ENCODE measurements at places on chromosomes 5 and 9.

DNA sequence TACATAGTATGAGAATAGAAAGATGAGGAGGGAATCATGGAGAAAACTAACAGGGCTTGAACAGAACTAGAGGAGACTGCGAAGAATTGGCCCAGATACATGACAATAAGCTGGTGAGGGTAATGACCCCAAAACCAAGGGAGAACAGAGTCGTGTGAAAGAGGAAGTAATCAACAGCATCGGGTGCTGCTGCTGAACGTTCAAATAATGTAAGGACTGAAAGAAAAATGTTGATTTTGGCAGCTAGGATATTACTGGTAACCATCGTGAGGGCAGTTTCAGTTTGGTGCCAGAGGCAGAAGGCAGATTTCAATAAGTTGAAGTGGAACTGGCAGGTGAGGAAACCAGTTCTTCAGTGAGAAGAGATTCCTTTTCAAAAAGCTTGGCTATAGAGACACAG, 66.8 kb upstream of the SMC2 start:
- DNase-seq = no peak

GRCh38 chr5:126492939-126493338, 69.7 kb downstream of the GRAMD2B start:
- DNase-seq = no peak

GRCh38 chr5:171969288-171969880, 37.1 kb downstream of the FBXW11 start:
- DNase-seq = no peak

GRCh38 chr5:129904667-129905472, 605 bp downstream of the CHSY3 start:
- no peak for DNase-seq

DNA sequence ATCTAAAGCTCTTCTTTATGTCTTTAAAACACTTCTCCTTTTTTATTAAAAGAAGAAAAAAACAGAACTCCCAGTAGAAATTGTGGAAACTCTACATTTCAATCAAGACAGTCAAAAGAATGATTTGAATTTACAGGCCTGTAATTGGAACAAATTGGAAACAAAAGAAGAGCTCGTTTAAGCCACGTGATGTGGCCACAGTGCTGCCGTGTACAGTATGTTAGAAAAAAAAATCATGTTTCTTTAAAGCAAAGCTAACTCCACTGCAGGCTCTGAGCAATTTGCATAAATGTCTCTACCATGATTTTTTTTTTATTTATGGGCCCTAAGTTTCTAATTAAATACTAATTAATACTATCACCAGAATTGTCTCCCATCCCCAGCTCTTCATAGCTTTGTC, 325.6 kb downstream of the ZSWIM6 start:
- DNase-seq = no peak

DNA sequence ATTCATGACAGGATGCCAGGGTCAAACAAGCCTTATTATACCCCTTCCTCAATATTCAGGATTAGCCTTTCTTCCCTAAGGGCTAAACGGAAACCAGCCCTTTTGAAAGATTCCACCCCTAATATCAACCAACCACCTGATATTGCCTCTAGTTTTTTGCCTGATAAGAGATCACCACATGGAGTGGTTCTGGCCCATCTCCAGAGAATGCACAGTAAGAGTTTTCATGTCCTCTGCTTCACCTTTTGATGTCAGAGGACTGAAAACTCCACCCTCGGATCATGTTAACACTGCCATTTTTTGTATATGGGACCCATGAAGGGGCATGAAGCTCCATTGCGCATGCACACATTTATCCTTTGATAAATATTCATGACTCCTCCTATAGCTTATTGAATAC, 5.8 kb upstream of the LNPEP start:
- DNase-seq = no peak

GRCh38 chr9:89863837-89864236, 259.0 kb downstream of the GADD45G start:
- no peak for DNase-seq

DNA sequence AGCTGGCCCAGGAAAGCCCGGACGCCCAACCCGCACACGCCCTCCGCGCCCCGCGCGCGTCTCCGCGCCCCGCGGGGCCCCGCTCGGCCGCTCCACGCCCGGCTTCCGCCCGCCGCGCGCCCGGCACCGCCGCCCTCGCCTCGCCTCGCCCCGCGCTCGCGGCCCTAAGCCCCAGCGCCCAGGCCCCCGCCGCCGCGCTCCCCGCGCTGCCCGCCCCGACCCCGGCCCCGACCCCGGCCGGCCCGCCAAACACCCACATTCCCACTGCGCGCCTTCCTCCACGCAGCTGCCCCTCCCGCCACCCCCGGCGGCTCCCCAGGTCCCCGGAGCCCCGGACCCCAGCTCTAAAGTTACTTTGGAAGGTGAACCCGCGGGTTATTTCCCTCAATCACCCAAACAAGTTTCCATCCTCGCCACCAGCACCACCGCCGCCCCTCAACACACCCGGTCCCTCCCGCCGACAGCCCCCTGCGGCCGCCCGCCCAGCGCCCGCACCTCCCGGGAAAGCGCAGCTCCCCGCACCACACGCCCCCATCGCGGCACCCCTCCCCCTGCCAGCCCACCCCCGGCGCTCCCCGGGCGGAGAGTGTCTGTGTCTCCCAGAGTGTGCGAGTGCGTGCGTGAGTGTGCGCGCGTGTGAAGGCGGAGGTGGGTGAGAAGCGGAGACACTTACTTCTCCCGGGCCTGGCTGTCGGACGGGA, 439 bp downstream of the SSBP2 start:
- no peak for DNase-seq

GRCh38 chr5:83000922-83001321, 76.3 kb downstream of the TMEM167A start:
- no peak for DNase-seq

DNA sequence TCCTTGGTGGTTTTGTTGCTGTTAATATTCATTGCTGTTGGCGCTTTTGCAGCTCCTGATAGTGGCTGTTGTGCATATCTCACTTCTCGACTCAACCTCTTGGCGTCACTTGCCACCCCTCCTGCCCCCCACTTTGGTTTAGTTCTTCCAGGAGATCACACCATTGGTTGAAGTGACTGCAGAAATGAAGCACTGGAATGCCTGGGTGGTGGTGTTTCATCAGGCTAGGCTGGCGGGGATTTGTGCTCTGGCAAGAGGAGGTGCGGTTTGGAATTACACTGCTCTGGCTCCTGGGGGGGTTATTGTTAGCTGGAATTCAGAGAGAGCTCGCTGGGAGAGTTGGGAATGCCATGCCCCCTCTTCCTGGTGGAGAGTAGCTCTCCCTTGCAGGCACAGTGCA, 11.5 kb downstream of the PRRC2B start:
- no peak for DNase-seq

- DNase-seq = no peak
These were observed 278.6 kb downstream of the RFX3 start for GRCh38 chr9:3247211-3247610.

DNA sequence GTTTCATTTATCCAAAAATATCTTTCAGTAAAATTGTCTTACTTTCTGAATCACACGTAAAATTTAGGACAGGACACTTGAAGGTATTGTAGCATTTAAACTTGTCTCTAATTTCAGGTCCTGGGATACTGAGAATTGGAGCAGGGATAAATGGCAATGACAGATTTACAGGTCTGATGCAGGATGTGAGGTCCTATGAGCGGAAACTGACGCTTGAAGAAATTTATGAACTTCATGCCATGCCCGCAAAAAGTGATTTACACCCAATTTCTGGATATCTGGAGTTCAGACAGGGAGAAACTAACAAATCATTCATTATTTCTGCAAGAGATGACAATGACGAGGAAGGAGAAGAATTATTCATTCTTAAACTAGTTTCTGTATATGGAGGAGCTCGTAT, 99.2 kb downstream of the ADGRV1 start:
- no peak for DNase-seq

DNA sequence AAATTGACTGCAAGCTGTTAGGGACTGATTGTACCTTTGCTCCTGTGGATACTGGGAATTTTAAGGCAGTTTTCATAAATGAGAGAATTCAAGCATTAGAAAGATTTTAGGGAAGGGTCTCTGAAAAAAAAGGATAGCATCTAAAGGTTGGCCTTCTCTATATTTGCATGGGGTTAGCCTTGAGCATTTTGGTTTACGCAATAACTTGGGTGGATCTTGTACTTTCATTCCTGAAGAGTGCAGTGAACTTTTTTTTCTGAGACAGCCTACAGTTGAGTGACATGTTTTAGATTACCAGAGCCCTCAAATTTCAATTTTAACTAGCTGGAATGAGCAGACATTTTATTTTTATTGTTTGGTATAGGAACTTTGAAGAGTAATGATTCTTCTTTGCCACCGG, 91.6 kb upstream of the NR3C1 start:
- DNase-seq = peak; percentile 61

GRCh38 chr9:93085676-93086075, 10.3 kb upstream of the CARD19 start:
- DNase-seq = no peak

DNA sequence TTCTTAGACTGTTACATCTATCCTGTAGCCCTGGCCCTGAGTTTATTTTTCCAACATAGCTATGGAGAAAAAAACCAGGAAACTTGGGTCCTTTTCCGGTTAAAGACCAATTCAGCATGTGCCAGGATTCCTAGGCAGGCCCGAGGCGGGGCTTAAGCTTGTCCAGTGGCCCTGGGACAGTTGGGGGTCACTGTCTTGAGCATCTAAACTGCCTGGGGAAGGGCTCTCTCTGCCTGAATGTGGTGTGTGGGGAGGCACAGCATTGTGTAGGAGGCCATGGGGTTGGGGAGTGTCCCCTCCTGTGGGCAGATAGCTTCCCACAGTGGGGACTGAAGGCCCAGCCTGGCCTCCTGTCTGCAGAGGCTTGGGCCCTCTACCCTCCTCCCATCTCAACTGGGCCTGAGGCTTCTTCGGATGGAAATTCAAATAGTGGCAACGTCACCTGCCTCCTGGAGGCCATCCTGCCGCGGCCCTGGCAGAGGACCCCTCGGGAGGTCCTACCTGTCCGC, 88.8 kb downstream of the PHF2 start:
- DNase-seq = no peak

GRCh38 chr5:119426057-119426456, 26.2 kb upstream of the HSD17B4 start:
- no peak for DNase-seq

GRCh38 chr9:108468364-108468763, 387.4 kb downstream of the ACTL7B start:
- peak; percentile 30 for DNase-seq

GRCh38 chr5:149007174-149007573, 55.7 kb downstream of the SH3TC2 start:
- DNase-seq = no peak

DNA sequence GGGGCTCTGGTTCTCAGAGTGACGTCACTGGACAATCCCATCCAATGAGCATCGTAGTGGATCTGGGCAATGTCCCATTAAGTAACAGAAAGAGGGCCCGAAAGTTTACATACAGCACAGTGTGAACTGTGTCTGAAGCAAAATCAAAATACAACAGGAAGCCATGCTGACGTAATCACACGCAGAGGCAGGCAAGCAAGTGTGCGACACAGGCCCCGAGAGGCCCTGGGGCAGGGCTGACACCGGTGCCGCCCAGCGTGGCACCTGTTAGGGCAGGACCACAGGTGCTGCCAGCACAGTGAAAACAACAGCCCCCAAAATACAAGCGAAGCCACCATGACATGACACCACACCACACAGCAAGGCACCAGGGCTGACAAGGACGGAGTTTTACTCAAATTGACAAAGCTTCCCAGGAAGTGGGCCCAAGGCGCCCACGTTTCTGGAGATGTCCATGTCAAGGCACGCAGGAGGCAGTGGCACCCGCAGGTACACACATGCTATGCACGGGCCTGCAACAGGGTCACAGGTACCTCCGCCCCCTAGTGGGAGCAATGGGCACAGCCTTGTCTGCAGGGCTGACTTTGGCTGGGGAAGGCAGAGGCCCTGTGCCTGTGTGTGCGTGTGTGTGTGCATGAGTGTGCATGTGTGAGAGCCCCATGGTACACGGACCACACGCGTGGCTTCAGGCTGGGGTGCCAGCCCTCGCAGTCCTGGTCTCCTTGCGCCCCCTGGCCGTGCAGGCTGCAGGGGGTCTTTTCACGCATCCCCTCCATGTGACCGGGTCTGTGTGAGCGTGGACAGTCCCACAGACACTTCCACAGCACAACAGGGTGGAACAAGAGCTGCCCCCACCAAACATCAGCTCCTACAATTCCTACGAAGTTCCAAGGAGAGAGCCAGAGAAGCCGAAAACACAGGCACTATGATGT, 19.6 kb downstream of the QSOX2 start:
- DNase-seq = peak; percentile 61

GRCh38 chr5:65084795-65085515, 316.2 kb downstream of the CWC27 start:
- no peak for DNase-seq

DNA sequence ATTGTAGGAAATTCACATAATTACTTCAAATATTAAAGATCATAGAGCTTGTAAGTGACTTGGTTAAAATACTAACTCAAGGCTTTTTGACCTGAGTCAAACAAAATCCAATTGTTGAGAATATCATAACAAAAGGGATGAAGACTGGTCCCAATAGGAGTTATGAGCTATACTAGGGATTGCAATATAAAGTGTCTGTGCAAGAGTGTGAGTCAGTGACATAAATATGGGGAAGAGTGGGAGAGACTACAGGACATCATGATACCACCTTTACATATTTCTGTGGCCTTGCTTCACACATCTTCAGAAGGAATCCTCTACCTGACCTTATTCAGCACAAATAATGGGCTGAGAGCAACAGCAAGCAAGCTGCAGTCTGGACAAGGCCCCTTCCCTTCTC, 180.9 kb upstream of the SLC24A2 start:
- no peak for DNase-seq

DNA sequence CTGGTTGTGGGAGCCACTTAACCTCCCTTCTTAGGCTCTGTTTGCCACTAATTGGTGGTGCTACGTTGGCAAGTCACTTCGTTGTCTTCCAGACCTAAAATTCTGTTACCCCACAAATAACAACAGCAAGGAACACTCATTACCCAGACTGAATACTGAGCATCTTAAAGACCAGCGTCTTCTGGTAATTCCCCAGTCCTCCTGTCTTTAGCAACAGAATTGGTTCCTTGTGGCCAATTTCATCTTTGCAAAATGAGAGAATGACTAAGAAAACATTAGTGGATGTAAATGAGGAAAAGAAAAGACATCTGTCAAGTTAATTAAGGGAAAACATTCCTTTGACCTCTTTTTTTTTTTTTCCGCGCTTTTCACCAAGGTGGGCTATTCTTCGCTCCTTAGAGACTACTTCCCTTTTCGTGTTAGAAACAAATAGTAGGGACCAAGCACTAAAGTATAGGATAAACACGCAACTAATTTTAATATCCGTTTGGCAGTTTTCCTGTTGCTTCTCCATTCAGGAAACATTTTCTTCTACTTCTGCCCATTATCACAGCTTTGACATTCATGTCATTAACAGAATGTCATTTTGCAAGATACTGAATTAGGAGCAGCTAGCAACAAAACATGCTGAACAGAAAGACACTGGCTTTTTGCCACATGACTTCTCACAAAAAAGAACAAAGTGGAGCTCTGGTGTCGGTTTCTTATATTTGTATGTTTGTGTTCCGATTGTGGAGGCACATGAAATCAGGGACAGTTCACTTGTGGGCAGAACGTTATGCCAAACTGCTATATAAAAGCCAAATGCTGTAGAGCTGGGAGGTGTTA, 154.2 kb downstream of the CD180 start:
- no peak for DNase-seq
